Epithelial cell of esophagus (primary cell): ENCODE measurements at places on chromosomes 11 and 22.

DNA sequence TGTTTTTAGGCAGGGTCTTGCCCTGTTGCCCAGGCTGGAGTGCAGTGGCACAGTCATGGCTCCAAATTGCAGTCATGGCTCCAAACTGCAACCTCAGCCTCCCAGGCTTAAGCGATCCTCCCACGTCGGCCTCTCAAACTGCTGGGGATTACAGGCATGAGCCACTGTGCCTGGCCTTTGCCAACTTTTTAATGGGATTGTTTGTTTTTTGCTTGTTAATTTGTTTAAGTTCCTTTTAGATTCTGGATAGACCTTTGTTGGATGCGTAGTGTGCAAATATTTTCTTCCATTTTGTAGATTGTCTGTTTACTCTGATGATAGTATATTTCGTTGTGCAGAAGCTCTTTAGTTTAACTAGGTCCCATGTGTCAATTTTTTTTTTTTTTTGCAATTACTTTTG, 10.0 kb upstream of the SCGB1D1 start:
- no peak for DNase-seq

GRCh38 chr11:68828155-68828931, 13.4 kb downstream of the CPT1A start:
- no peak for DNase-seq

- DNase-seq: no peak
Observed at GRCh38 chr11:121610706-121611105, 157.9 kb upstream of the SORL1-AS1 start.

DNA sequence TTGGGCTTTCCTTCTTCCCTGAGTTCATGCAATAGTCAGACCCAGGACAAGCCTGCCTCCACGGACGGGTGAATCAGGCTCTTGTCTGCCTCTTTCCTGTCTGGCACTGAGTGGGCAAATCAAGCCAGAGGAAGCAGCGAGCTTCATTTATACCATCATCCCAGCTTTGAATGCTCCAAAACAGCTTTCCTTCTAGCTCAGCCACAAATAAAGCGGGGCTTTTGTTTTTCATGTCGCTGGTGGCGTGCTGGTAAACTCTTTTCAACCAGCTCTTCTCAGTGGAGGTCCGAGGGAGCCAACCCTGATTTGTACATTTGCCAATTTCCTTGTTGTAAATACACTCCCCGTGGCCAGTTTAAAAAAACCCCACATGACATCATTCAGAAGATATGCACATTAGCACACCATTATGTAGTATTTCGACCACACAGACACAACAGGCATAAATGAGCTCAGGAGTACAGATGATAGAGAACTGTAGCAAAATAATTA, 8.6 kb downstream of the C11orf91 start:
- DNase-seq: peak; percentile 95

DNA sequence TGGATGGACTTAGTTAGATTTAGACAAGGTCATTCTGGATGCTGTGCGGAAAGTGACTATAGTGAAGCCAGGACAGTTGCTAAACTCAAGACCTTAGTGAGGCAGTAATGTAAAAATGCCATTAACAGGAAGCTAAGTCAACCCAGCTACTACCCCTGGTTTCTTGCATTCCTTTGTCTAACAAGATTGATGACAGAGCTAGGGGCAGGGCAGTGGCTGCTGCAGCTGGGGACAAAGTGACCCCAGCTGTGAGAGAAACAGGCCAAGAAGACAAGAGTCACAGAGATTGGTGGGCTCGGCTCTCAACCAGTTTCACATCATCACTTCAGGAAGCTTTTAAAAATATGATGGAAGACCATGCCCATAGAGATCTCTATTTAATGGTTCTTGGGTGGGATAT, 110.4 kb upstream of the POU2AF2 start:
- DNase-seq: no peak

DNA sequence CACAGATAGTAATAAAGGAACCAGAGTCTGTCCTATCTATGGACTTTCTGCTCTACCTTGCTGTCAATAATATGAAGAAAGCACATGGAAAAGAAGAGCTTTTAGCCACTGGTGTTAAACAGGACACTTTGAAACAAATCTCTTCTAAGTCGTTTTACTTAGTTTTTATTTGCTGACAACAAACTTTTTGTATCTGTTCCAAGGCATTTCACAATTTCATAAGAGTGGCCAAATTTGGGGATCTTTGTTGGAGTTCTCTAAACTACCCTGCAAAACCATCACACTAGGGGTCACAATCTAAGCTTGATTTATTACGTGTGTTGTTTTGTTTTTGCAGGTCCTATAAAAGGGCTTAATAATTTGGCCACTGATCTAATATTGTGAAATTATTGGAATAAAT, 54.4 kb downstream of the BBOX1 start:
- no peak for DNase-seq

- DNase-seq: peak; percentile 83
Observed at GRCh38 chr11:128171506-128171905, 415.9 kb downstream of the ETS1 start.

GRCh38 chr11:106608677-106609076, 409.6 kb downstream of the GUCY1A2 start:
- DNase-seq: peak; percentile 94

- DNase-seq: no peak
Observed at GRCh38 chr11:117424781-117425180, 97.1 kb downstream of the CEP164 start.

GRCh38 chr22:47619631-47620030, 857.2 kb downstream of the TBC1D22A start:
- DNase-seq: no peak

DNA sequence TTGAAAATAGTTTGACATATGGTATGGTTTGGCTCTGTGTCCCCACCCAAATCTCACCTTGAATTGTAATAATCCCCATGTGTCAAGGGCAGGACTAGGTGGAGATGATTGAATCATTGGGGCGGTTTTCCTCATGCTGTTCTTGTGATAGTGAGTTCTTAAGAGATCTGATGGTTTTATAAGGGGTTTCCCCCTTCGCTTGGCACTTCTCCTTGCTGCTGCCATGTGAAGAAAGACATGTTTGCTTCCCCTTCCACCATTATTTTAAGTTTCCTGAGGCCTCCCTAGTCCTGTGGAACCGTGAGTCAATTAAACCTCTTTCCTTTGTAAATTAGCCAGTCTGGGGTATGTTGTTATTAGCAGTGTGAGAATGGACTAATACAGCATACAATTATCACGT, 7.7 kb downstream of the KCTD21 start:
- no peak for DNase-seq
